ENCODE measurements at places on chromosomes 6 and 20.

GRCh38 chr6:44603044-44603686 lies 215.7 kb downstream of the CDC5L start:
- no peak for DNase-seq

GRCh38 chr6:44784195-44784594 lies 396.7 kb downstream of the CDC5L start:
- DNase-seq, result no peak

DNA sequence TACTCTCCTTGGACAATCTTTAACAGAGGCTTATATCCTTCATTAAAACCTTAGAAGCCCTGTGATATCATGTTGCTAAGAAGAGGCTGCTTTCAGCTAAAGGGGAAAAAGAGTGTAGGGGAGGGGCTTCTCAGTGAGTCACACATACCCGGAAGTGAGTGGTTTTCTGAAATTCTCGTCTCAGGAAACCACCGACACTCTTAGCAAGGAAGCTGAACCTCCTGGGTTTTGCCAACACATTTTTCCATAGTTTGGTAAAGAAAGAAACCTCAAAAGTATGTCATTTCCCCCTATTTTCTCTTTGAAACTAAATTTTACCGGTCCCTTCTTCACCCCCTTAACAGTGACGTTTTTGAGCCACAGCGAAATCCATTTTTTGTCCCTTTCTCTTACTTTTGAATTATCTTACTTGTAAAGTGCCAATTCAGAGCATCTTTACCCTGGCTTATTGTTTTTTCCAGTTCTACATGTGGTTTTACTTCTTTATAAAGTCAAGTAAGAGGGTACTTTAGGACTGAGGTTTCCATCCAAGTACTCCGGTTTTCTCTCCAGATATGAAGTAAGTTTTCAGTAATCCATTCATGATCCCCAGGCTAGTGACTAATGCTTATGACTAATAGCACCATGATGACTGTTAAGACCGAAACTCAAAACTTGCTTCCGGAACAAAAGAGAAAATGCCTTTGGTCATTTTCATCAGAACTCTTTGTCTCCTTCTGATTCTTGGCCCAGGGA lies 219.3 kb downstream of the ARHGAP18 start:
- peak; percentile 25 for DNase-seq

DNA sequence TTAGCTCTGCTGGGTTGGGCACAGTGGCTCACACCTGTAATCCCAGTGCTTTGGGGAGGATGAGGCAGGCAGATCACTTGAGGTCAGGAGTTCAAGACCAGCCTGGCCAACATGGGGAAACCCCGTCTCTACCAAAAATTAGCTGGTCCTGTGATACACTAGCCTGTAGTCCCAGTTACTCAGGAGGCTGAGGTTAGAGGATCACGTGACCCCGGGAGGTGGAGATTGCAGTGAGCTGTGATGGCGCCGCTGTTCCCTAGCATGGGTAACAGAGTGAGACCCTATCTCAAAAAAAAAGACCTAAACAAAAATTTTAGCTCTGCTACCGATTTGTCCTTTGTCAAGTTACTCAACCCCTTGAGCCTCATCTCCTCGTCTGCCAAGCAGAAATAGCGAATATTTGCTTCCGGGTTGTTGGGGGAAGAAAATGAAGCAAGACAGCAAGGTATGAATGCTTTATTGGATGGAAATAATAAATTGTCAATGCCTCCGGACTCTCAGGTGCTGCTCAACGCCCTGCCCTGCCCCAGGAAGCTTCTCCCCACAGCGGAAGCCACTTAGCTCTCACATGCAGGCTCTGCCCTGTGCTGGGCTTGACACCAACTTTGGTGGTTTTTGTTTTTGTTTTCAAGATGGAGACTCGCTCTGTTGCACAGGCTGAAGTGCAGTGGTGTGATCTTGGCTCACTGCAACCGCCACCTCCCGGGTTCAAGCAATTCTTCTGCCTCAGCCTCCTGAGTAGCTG lies 24.9 kb upstream of the ITCH start:
- DNase-seq, result no peak

GRCh38 chr20:12171923-12172524 lies 254.3 kb downstream of the BTBD3 start:
- DNase-seq, result no peak

DNA sequence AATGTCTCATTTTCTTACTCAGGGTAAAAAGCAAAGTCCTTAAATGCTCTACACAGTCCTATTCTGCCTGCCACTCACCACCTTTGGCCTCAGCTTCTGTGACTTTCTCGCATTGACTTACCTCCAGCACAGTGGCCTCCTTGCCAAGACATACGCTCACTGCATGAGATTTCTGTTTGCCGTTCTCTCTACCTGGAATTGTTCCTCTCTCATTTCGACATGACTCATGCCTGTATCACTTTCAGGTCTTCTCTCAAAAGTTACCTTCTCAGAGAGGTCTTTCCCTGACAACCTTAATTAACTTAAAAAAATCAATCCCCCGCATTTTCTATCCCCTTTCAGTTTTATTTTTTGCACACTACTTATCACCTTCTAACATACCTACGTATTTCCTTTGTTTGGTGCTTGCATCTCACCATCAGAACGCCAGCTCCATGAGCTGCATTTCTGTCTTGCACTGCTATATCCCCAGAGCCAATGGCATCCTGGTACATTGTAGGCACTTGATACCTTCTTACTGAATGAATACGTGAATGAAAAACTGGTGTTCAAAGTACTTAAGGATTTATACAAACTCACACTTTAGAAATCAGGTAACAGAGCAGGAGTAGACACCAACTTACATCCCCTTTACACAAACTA lies 24.5 kb downstream of the TENT5A start:
- no peak for DNase-seq

DNA sequence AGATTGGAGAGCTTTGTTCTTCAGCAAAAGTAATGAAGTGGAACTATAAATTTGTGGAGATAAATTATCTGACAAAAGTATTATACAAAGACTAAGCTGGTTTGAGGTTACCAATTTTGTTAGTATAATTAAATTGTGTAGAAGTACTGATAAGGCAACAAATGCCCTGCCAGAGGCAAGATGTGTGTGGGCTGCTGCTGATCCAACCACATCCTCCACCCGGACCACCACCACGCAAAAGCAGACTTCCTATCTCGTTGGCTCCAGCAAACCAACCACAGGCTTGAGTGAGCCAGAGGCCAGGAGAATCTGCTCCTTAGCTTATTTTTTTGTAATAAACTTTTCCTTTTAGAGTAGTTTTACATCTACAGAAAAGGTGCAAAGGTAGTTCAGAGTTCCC lies 1.1 kb upstream of the MYLK4 start:
- no peak for DNase-seq

GRCh38 chr20:45822857-45823256 lies 4.3 kb downstream of the TNNC2 start:
- no peak for DNase-seq

GRCh38 chr20:63574156-63574828 lies at the start of gene HELZ2:
Gene HELZ2, minus strand, starts transcription at chr20:63574239. Its CDS starts 1,854 bp downstream, at chr20:63572385.
- peak; percentile 60 for DNase-seq

DNA sequence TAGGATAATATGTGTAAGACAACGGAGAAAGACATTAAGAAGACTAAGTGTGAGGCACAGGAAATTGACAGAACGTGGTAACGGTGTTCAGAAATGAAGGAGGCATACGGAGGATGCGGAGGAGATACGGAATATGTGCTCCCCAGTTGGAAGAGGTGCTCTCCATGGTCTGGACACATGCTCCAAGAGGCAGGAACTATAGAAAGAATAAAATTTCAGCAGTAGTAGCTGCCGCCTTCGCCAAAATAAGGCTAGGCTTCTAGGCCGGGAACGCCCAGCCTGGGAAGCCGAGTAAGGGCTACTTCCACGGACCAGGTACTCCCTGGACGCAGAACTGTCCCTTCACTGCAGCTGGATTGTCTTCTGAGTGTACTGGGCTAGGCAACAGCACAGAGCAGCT lies 7.4 kb downstream of the MAFB start:
- no peak for DNase-seq

DNA sequence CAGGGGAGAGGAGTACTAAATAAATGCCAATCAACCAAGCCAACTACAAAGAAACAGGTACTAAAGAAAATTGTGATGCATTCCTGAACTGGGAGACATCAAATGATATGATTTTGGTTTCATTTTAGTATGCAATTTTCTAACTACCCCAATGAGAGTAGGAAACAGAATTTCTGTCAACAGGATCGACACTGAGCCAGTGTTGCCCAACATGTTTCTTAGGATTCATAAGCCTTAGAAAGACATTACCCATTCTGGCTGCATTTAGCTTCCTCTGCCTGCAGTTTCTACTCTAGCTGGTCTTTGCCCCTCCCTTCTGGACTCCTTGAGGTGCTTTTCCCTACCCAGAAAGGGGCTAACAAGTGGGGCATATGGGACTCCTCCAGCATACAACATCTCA lies 49.8 kb downstream of the KCTD20 start:
- no peak for DNase-seq

- DNase-seq, result no peak
Measured at GRCh38 chr6:143598466-143599080, 79.2 kb upstream of the PHACTR2 start.

- no peak for DNase-seq
Measured at GRCh38 chr20:25050082-25050481, 7.9 kb downstream of the ACSS1 start.

DNA sequence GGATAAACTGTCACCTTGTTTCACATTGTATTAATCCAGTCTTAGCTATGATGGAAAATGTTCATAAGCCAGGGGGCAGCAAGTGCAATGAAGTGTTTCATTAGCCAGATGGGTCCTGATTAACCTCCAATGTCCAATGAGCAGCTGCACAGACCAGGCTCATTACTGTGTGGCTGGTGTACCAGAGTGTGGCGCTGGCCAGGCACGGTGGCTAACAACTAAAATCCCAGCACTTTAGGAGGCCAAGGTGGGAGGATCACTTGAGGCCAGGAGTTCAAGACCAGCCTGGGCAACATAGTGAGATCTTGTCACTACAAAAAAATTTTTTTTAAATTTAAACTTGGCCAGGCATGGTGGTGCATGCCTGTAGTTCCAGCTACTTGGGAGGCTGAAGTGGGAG lies 201.7 kb upstream of the FOXQ1 start:
- DNase-seq, result no peak

GRCh38 chr20:52939141-52939540 lies 33.0 kb upstream of the TSHZ2 start:
- DNase-seq, result no peak
